Large intestine (tissue), 12 donors: ENCODE measurements at places on chromosomes 16 and 17. TPM values are rescaled to one million over a fixed set of nuclear protein-coding genes. Genes with fewer than 3 reads are reported as not detected.
A peak's percentile ranks its signal among the peaks of the same experiment; 100 is the strongest.

DNA sequence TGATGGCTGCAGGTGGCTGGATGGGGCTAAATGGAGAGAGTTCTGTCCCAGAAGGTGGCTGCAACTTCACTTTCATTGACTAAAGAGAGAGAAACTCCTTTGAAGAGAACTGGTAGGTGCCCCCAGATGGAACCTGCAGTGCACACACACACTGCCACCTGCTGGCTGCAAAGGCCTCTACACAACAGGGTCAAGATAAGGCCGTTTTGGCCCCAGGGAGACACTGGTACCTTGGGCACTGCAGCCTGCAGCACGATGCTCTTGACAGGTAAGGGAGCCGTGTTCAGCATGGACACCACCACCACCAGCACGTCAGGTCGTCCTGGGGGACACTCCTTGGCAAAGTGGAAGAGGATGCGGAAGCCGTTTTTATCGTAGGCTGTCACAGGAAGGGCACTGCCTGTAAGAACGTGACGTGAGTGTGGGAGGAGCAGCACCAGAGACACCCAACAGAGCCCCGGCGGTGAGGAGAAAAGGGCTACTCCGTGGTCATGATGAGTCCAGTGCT, 22.7 kb downstream of the GGA3 start:
- DNase-seq = peak; percentile 65

GRCh38 chr17:40541060-40541872, 24.0 kb downstream of the CCR7 start:
- DNase-seq = peak; percentile 73

DNA sequence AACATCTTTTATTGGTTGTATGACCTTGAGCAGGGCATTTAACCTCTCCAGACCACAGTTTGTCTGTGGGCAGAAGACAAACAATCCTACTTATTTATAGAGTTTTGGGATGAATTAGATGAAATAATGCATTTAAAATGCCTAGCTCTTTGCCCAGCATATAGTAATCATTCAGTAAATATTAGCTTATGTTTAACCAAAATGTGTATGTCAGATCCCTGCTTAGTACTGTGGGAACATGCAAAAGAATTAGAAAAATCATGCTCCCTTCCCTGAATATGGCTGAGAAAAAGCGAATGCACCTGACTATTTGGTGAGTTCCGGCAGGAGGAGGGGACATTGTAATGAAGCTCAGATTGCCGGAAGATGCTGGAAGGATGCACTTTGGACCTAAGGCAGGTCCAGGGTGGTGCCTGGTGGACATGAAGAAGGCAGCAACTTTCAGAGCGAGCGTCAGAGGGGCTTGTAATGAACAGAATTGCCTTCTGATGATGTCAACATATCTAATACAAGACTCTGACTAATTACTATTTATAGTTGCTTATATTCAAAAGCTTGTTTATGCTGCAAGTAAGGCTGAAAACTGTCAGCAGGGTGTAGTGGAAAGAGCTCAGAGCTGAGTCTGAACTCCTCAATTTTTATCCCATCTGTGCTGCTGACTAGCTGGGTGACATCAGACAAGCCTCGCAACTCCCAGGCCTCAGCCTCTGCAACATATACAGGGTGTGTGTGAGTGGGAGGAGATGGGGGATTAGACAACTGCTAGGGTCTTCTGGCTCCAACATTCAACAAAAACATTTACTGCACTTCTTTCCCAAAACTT, 221.2 kb downstream of the PRKCA start:
- peak; percentile 27 for DNase-seq

DNA sequence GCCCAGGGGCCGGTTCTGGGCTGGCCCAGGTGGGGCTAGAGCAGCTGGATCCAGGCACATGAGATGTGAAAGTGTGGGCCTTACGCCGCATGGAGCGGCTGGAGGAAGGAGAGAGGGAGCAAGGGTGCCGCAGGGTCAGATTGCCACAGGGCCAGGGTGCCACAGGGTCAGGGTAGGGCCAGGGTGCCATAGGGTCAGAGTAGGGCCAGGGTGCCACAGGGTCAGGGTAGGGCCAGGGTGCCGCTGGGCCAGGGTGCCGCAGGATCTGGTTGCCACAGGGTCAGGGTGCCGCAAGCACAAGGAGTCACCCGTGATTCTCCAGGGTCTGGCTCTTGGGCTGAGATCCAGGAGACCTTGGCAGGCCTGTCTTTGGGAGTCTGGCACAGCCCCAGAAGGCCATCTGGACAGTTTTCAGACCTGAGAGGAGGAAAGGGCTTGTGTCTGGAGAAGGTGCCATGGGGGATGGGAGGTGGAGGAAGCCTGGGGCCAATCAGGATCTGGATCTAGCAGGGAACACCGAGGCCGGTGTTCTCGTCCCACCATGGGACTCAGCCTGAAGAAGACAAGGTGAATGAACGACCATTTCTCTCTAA, 13.1 kb upstream of the LASP1NB start:
- no peak for DNase-seq

DNA sequence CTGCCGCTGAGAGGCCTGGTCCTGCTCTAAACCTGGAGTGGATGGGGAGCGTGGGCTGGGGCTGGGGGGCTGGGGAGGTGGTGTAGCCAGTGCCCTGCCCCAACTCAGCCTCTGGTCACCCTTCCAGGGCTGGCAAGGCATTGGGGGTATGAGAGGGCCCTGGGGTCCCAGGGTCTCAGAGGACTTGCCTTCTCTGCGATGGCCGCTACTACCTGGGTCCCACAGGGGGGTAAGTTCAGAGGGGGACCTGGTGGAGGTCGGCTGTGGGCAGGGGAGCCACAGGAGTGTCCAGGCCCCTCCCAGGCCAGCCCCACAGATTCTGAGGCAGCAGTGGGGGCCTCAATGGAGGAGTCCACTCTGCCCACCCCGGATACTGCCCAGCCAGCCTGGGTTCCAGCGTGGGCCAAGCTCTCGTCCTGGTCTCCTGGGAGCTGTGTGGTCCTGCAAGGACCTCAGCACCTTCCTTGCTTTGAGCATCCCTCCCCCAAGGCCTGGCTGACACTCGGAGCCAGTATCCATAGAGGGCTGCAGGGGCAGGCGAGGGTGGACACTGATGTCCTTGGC, 20.5 kb downstream of the JPH3 start:
- DNase-seq = no peak

GRCh38 chr17:17940441-17940911, 31.7 kb downstream of the TOM1L2 start:
- DNase-seq = no peak

PRDM7 gene
- not detected for polyA plus RNA-seq

IRX5 gene
- 0.10 TPM for polyA plus RNA-seq

CORO1A gene
- polyA plus RNA-seq = 36.7 TPM

GRCh38 chr17:6523330-6523729, 33.0 kb downstream of the PITPNM3 start:
- DNase-seq = peak; percentile 26

ORMDL3 gene
- polyA plus RNA-seq = 69.6 TPM

DNA sequence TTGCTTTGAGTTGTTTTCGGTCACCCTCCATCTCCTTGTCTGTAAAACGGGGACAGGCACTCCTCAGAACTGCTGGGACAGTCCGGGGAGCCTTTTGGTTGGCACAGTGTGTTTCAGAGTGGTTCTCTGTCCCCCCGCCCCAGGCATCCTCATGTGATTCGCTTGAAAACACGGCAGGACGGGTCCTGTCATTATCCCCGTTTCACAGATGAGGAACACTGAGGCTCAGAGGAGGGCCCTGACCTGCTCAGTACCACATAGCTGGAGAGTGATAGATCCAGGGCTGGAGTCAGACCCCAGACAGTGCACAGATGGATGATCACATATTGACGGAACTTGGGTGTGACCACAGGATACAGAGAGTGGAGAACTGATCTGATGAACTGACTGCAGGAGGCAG, 13.5 kb upstream of the ADGRG1 start:
- no peak for DNase-seq

DNA sequence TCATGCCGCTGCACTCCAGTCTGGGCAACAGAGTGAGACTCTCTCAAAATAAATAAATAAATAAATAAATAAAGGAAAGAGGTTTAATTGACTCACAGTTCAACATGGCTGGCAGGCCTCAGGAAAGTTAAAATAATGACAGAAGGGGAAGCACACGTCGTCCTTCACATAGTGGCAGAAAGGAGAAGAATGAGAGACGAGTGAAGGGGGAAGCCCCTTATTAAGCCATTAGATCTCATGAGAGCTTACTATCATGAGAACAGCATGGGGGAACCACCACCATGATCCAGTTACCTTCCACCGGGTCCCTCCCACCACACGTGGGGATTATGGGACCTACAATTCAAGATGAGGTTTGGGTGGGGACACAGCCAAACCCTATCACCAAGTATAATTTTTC, 54.5 kb downstream of the PAFAH1B1 start:
- no peak for DNase-seq

GRCh38 chr17:63519972-63520882, 2.9 kb upstream of the KCNH6 start:
- peak; percentile 98 for DNase-seq

MYH3 gene
- polyA plus RNA-seq = 26.7 TPM

- DNase-seq = no peak
These were observed 4.1 kb downstream of the USH1G start for GRCh38 chr17:74918906-74919305.

- no peak for DNase-seq
These were observed 18.8 kb upstream of the MMD start for GRCh38 chr17:55440391-55440790.

SULT1A4 gene
- polyA plus RNA-seq = 203 TPM
